ENCODE measurements at places on chromosomes 12 and 14.

GRCh38 chr12:7130701-7131501, 730 bp downstream of the CLSTN3 start:
- peak; percentile 77 for DNase-seq
- H3K27ac ChIP-seq: peak overlapping the region; percentile 85
- no peaks in the 10 kb centered on the region for H3K36me3 ChIP-seq
- no peaks in the 10 kb centered on the region for H3K4me1 ChIP-seq
- no peaks in the 10 kb centered on the region for H3K27me3 ChIP-seq

GRCh38 chr14:92863286-92864080, 59.5 kb upstream of the CHGA start:
- no peaks in the 10 kb centered on the region for H3K36me3 ChIP-seq
- no peak overlapping the region for H3K27ac ChIP-seq
- H3K4me3 ChIP-seq: no peak overlapping the region
- DNase-seq: no peak

- no peaks in the 10 kb centered on the region for H3K36me3 ChIP-seq
- H3K4me1 ChIP-seq: no peaks in the 10 kb centered on the region
- H3K27me3 ChIP-seq: no peaks in the 10 kb centered on the region
- no peak overlapping the region for H3K4me3 ChIP-seq
These were observed 219.9 kb downstream of the AACS start for GRCh38 chr12:125284945-125285685.

- no peaks in the 10 kb centered on the region for H3K27me3 ChIP-seq
- H3K4me3 ChIP-seq: no peak overlapping the region
- no peaks in the 10 kb centered on the region for H3K4me1 ChIP-seq
- no peak for DNase-seq
- no peak overlapping the region for H3K27ac ChIP-seq
- H3K36me3 ChIP-seq: no peaks in the 10 kb centered on the region
These were observed 42.4 kb downstream of the CACNA2D4 start for GRCh38 chr12:1876086-1876485.

DNA sequence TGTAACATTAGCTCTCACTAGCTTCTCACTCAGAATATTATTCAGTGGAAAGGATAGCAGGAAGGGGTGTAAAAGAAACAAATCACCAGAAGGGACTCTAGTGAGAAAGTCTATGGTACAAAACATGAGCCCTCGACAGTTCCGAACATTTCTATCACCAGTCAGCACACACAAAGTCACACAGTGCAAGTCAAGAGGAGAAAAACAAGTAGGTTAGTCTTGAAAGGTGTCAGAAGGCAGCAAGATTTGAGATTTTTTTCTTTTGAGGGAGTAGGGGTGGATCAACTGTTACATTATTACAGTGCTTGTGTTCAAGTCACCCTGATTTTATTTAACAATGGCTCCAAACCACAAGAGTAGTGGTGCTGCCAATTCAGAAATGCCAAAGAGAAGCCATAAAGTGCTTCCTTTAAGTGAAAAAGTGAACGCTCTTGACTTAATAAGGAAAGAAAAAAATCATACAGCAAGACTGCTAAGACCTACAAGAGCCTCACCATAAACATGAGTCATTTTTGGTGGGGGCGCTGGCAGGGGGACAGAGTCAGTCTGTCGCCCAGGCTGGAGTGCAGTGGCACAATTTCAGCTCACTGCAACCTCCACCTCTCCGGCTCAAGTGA, 42.3 kb downstream of the GNS start:
- no peaks in the 10 kb centered on the region for H3K36me3 ChIP-seq
- H3K27me3 ChIP-seq: no peaks in the 10 kb centered on the region
- no peak overlapping the region for H3K27ac ChIP-seq
- H3K4me1 ChIP-seq: no peaks in the 10 kb centered on the region
- no peak for DNase-seq
- no peak overlapping the region for H3K4me3 ChIP-seq

Data from Peyer's patch (tissue), 4 donors.